ENCODE measurements at places on chromosomes 3 and 15.

DNA sequence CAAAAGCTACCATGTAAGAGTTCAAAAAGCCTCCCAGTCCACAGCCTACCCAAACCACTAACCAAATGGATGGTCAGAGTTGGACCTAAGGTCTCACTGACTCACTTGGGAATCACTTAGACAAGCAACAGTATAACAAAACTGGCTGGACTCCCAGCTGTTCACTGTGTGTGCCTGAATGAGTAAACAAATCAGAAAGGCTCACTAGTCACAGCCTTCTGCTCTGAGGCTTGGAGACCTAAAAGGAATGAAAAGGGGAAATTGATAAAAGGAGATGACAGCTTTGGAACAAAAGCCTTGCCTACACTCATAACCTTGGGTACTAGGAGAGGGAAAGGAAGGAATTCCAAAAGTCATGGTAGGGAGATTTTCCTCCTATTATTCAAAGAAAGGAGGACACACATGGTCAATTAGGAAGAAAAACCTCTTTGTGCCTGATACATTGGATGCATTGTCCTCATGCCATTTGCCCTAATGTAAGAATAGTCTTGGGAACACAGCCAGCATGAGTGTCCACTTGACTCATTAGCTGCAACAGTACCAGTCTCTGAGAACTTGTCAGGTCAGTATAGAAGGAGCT, 92.3 kb downstream of the FRMD5 start:
- H3K4me1 ChIP-seq, result peaks cover 20% of the 10 kb centered on the region
- no peak overlapping the region for H3K27ac ChIP-seq
- no peaks in the 10 kb centered on the region for H3K27me3 ChIP-seq
- no peak overlapping the region for H3K4me3 ChIP-seq
- DNase-seq, result no peak

GRCh38 chr3:107837895-107838612, 252.8 kb downstream of the CD47 start:
- no peak for DNase-seq
- no peak overlapping the region for H3K27ac ChIP-seq
- no peak overlapping the region for H3K4me3 ChIP-seq
- H3K36me3 ChIP-seq, result no peaks in the 10 kb centered on the region
- no peaks in the 10 kb centered on the region for H3K4me1 ChIP-seq

DNA sequence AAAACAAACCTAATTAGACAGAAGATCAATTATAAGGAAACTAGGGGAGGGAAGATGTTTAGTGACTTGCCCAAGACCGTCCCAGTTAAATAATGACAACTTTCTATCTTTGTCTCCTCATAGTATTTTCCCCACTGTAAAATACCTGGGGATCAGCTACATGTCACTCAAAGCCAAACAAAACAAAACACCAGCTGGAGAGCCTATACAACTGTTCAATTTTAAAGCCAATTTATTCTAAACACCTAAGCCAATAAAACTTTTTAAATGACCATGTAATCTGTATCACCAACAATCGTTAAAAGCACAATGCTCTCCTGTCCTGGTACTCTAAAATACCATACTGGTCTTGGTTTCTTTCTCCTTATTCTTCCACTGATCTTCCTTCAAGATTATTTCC, 168.4 kb downstream of the STAG1 start:
- H3K27ac ChIP-seq, result no peak overlapping the region
- H3K4me1 ChIP-seq, result peaks cover 10% of the 10 kb centered on the region
- H3K36me3 ChIP-seq, result no peaks in the 10 kb centered on the region
- no peak for DNase-seq
- H3K4me3 ChIP-seq, result no peak overlapping the region

- no peaks in the 10 kb centered on the region for H3K27me3 ChIP-seq
- no peak overlapping the region for H3K27ac ChIP-seq
- no peak for DNase-seq
- no peaks in the 10 kb centered on the region for H3K36me3 ChIP-seq
Observed at GRCh38 chr3:103388214-103388613, 953.4 kb downstream of the ZPLD1 start.

Measured in heart right ventricle (tissue), 16 donors.